ENCODE measurements at places on chromosomes 7 and 10. TPM values are rescaled to one million over a fixed set of nuclear protein-coding genes. Genes with fewer than 3 reads are reported as not detected.
A peak's percentile ranks its signal among the peaks of the same experiment; 100 is the strongest.

GRCh38 chr10:28841625-28842024 lies 164.3 kb downstream of the BAMBI start:
- no peak for DNase-seq

GRCh38 chr7:99601656-99602310 lies 3.7 kb downstream of the TMEM225B start:
- no peak for DNase-seq

- peak; percentile 45 for DNase-seq
Measured at GRCh38 chr10:69383558-69383957, 33.2 kb downstream of the TACR2 start.

GRCh38 chr7:6271060-6271658 lies 1.3 kb downstream of the CYTH3 start:
- peak; percentile 63 for DNase-seq

DNA sequence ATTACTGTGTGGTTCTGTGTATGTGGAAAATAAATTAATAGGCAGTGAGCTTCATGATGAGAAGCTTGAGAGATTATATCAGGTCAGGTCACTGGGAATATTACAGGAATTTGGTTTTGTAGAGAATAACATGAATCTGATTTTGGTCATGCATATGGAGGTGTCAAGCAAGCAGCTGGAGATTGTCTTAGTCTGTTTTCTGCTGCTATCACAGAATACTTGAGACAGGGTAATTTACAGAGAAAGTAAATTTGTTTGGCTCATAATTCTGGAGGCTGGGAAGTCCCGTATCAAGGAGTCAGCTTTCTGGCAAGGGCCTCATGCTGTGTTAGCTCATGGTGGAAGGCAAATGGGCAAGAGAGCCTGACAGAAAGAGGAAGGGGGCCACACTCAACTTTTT lies 120.7 kb upstream of the FAM3C start:
- DNase-seq: no peak

Gene TMEM236
- total RNA-seq: 0.71 TPM

DNA sequence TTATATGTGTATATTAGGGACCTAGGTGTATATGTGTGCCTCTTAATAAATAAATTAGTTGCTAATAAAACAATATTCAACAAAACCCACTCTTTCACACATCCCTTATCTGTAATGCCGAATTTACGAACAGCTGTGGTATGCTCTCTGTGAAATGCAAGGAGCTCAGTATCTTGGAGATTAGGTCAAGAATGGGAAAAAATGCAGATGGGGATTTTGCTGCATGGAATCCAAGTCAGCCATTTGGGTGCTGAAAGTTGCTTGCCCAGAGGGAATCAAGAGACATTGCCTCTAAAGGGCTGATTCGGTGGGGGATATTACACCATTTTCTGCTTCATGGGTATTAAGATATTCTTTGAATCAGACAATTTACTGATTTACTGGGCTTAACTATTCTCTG lies 93.5 kb downstream of the CREB5 start:
- no peak for DNase-seq

- DNase-seq: no peak
Measured at GRCh38 chr10:122782911-122783310, 62.7 kb downstream of the CUZD1 start.

DNA sequence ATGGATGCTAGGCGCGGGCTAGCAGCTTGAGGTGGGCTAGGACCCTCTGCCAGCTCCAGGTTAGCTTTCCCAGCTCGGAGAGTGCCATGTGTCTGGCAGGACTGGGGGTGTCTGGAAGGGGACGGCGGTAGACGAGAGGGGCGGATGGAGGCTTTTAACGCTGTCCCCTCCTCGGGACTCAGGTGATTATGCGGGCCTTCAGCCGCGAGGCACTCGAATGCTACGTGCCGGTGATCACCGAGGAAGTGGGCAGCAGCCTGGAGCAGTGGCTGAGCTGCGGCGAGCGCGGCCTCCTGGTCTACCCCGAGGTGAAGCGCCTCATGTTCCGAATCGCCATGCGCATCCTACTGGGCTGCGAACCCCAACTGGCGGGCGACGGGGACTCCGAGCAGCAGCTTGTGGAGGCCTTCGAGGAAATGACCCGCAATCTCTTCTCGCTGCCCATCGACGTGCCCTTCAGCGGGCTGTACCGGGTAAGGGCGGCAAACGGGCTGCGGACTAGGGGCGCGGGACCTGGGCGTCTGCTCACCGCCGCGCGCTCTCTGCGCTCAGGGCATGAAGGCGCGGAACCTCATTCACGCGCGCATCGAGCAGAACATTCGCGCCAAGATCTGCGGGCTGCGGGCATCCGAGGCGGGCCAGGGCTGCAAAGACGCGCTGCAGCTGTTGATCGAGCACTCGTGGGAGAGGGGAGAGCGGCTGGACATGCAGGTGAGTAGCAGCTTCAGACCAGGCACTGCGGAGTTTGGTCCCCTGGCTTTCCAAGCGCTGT lies 1.1 kb downstream of the CYP26A1 start:
- DNase-seq: no peak

Gene FBXL13
- total RNA-seq: 0.65 TPM

- DNase-seq: no peak
Measured at GRCh38 chr10:125607689-125608290, 75.2 kb downstream of the TEX36 start.

Gene RINT1
- total RNA-seq: 11.8 TPM

Gene CASTOR2
- 35.6 TPM for total RNA-seq

Gene TEX47
- total RNA-seq: not detected

DNA sequence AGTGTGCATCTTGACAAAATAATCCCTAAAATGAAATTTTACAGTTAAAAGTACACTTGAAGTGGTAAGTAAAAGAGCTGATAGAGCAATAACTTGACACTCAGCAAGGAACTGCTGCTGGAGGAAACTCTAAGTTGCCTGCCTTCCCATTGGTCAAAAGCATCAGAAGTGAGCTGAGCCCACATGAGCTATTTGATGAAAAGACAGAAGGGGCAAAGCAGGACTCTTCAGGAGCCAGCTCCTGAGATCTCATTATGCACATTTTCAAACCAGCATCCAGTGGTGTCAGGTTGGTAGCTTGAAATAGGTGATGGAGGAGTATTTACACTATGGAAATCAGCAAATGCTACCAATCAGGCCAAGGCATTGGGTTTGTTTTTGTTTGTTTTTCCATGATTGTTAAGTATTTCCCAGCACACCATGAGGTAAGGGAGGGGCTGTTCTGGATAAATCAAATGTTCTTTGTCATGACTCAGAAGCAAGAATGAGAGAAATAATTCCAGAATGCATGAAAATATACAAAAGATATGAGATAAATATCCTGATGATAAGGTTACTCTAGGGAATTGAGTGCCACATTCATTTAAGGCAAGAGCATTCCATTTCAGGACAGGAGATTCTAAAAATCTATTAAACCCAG lies 316.6 kb downstream of the SNX13 start:
- no peak for DNase-seq

Gene NAT16
- total RNA-seq: not detected

GRCh38 chr7:135109976-135110375 lies 37.9 kb upstream of the TMEM140 start:
- DNase-seq: no peak

Gene CDNF
- total RNA-seq: 1.3 TPM

DNA sequence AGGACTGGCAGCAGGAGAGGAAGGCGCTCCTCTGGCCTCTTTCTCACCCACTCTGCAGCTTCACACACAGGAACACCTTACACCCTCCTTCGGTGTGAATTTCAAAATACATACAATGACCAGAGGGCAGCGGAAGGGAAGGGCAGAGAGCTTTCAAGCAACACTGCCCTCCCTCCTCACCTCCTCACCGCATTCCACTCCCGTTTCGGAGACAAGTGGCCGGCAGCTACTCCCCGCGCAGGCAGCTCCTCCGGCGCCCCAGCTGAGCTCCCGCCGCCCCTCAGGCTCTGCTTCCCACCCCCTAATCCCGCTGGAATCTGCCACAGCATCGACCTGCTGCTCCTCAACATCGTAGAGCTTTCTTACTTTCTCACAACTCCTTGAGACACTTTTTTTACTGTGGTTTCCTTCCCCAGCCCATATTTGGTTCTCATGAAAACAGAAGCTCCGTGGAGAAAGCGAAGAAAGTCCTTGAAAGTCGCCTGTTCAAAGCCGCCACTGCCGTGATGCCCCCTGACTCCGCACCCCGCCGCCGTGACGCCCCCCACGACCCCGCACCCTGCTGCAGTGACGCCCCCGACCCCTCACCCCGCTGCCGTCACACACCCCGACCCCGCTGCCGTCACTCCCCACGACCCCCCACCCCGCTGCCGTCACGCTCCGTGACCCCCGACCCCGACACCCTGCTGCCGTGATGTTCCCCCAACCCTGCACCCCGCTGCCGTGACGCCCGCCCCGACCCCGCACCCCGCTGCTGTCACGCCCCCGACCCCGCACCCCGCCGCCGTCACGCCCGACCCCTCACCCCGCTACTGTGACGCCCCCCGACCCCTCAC lies 14.6 kb upstream of the GPER1 start:
- no peak for DNase-seq

Gene KNDC1
- total RNA-seq: 0.50 TPM

Gene DCLRE1C
- 5.4 TPM for total RNA-seq

Gene PRLHR
- total RNA-seq: not detected

GRCh38 chr10:43375401-43376020 lies 4.1 kb downstream of the FXYD4 start:
- DNase-seq: no peak

- peak; percentile 93 for DNase-seq
Measured at GRCh38 chr10:45594276-45595157, 78.1 kb downstream of the ZFAND4 start.

- no peak for DNase-seq
Measured at GRCh38 chr7:155578016-155578415, 31.7 kb upstream of the CNPY1 start.

DNA sequence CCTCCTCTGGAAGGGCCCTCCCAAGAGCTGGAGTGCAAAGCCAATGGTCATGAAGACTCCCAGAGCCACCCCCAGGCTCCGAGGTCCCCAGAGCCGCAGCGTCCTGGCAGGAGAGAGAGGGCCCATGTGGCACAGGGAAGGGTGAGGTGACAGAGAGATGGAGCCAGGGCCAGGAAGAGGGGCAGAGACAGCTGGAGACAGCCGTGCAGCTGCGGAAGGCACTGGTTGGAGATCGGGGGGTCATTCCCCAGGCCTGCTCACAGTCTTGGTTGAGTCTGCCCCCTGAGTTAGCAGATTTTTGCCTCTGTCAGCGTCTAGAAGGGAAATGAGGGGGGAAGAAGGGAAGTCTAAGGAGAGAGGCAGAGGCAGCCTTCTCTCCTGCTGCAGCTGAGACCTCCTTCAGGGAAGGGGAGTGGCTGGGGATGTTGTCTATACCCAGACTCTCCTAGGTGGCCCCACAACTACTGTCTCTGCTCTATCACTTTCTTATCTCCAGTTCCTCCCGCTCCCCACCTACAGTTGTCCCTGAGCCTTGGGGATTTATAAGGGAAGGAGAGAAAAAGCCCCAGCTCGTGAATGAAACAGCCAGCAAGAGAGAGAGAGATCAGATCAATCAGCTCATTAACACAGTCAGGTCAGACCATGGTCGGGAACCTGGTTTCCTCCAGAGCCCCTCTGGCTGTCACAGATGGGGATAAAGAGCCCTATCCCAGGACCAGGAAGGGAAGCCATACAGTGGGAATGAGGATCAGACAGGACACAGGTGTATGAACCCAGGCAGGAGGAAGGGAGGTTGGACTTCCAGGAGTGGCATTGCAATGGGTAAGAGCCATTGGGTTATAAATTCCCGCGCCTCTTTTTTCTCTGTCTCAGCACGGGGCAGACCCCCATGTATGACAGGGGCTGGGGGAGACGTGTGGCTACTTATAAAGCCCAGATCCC lies 1.2 kb downstream of the GAL3ST4 start:
- no peak for DNase-seq

Gene TMEM120A
- total RNA-seq: 98.3 TPM

Gene H2BK1
- not detected for total RNA-seq

Gene SLC16A12
- total RNA-seq: 2.3 TPM

GRCh38 chr7:34756025-34756437 lies 98.0 kb downstream of the NPSR1 start:
- DNase-seq: no peak

Gene FGFBP3
- total RNA-seq: 0.81 TPM

Gene ANKRD16
- total RNA-seq: 2.8 TPM

DNA sequence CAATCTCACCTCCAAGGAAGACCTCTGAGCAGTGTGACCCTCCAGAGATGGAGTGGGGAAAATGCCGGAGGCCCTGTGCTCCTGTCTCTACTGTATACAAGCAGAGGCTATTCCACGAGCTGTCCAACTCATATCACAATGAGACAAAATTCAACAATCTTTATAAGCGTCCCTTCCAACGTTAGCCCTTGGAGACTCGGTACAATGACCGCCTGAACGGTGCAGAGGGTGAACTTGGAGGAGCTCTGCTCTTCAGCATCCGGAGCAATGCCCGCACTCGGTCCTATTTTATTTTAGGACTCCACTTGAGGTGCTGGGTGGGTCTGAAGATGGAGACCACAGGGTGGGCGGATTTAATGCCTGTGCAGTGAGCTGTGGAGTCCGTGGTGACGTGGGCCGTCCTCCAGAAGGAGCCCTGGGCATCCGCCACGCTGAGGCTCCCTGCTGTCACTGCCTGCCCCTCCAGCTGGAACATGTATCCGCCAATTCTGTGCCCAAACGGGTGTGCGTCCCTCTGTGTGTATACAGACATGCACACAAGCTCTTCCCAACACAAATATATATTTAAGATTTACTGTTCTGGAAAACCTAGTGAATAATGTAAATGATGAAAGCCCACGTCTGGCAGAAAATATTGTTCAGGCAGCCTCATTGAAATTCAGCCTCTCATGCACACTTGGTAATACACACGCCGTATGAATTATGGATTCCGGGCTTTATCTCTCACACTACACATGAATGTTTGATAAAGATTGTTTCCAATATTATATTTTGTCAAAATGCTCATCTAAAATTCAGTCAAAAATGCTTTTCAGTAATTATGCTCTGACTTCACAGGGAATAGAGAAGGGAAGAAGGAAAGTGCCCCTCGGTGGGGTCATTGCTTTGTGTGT lies 239.9 kb upstream of the ZMIZ1 start:
- no peak for DNase-seq

- DNase-seq: no peak
Measured at GRCh38 chr10:49645417-49645816, 31.6 kb downstream of the CHAT start.

DNA sequence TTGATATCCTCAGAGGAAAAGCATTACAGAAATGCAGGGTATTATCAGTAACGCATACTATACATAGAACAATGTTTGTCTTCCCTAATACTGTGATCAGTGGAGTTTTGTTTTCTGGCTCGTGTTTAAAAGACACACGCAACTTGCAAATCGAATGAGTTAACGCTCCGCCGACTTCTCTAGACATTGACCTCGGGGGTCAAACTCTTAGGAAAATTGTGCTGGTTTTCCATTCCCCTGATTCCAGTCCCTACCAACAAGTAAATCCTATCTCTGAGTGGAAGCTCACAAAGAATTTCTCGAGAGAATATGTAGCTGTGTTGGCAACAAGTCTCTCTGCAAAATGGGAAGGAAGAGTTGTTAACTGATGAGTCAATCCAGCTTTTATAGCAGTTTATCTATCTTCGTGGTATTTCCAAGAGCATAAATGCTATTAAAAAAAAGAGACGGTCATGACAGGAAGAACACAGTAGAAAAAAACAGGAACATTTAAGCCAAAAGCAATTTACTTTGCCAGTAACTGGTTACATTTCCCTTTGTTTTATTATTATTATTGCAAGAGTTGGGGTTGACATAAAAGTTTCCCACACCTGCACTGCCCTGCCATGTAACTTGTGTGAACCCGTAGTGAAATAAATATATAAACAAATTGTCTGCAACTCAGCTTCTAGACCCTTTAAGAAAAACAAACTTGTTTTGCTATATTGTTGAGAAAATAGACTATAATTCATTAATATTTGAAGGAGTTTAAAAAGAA lies 144.4 kb downstream of the ARID5B start:
- DNase-seq: no peak

Gene TBL2
- 24.8 TPM for total RNA-seq

Data from left cardiac atrium (tissue), 4 donors.